ENCODE measurements at places on chromosomes 5 and 9. TPM values are rescaled to one million over a fixed set of nuclear protein-coding genes. Genes with fewer than 3 reads are reported as not detected.

The DAB2 gene
- 221 TPM for total RNA-seq

DNA sequence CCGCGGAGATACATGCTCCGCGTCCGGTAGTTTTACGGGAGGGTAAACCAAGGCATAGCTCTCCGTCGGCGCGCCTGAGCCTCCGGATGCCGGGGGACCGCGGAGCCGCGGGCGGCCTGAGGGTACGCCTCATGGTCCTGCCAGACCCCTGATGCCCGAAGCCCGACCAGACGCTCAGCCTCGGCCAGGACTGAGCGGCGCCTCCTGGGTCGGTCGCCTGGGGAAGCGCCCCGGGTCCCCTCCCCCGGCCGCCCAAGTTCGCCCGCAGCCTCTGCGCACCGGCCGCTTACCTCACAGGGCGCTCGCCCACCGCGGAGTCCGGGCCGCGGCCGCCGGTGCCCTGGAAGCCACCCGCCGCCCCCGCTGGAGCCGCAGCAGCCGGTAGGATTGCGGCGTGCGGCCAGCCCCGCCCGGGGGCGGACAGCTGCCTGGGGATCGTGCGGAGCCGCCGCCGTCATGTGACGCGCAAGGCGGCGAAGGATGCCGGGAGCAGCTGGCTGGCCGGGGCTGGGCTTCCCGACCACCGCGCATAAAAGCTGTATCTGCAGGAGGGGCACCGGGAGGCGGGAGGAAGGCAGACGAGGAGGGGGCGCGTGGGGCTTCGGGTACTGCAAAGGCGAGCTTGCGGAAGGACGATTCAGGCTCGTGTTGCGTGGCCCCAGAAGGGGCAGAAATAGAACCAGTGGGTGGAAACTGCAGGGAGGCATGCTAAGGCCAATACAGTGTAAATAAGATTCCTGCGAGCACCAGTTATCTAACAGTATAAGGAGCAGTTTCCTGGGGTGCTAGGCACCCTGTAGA is at the start of gene FBXO10:
TSS of gene FBXO10 (minus strand) at position 460 of the 801 bp plus-strand sequence. CDS start 34,612 bp downstream, outside the sequence.
- peak; percentile 46 for DNase-seq

The FASTKD3 gene
- total RNA-seq, result 35.1 TPM

DNA sequence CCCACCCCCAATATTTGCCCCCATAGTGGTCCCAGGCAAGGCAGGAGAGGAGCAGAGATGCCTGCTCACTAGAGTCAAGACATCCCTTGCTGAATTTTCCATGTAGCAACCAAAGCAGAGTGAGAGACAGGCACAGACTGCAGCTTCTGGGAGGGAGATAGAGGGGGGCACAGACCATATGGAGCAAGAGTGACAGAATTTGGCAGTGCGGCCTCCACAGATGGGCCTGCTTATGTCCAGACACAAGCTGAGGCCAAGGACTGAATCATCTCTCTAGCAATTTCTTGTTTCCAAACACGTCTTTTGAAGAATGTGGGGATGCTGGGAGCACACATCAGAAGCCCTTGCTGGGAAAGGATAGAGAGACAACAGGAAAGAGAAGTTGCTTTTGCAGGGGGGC is 53.0 kb upstream of the ALDH1B1 start:
- DNase-seq, result no peak

DNA sequence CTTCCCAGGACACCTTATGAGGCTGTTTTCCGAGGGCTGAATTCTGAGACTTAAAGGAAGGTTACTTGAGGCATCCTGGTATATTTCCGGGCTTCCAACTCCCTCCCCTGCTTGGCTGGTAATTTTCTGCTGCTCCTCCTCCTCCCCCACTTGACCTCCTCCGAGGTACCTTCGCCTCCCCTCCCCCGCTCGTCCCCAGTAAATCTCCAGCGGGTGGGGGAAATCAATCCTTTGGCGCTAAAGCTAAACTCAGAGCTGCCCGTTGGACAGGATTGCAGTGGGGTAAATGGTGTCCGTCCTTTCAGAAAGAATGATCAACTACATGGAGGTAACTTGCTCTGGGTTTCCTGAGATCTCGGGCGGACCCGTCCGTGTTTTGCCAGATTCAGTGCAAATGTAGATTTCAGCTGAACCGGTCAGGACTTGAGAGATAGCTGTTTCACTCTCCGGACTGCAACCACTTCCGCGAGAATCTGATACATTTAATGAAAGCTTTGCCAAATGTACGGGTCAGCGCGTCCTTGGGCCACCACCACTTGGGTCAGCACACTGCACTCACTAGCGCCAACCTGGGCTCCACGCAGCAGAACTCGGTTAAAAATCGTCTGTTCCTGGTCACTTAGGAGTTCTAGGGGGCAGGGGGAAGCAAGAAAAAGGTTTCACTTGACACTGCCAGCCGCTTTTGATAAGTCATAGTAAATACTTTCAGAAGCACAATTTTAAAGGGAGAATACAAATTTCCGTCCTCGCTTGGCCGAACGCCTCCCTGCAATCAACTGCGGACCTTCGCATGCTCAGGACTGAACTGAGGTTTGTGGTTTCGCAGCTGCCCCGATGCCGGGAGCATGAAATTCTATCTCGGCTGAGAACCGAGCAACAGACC is 4.6 kb upstream of the ISL1 start:
- DNase-seq, result no peak

DNA sequence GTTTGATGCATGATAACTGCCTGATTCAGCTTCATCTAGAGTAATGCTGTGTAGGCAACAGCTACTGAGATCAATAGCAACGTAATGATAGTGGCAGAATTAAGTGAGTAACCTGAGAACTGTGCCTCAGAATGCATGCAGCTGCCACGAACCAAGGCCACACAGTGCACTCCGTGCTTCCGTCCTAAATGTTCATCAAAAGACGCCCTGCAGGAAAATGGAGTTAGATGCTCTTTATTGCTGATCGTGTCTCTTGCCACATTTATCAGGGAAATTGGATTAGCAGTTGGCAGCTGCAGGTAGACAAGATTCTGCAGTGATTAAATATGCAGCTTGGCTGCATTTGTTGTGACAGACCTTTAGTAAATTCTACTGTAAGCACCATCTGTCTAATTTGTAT is 107.7 kb upstream of the TLX3 start:
- no peak for DNase-seq

GRCh38 chr5:119537704-119538103 is 85.4 kb downstream of the HSD17B4 start:
- DNase-seq, result no peak

- DNase-seq, result no peak
These were observed 2.7 kb upstream of the PCBD2 start for GRCh38 chr5:134902071-134902801.

DNA sequence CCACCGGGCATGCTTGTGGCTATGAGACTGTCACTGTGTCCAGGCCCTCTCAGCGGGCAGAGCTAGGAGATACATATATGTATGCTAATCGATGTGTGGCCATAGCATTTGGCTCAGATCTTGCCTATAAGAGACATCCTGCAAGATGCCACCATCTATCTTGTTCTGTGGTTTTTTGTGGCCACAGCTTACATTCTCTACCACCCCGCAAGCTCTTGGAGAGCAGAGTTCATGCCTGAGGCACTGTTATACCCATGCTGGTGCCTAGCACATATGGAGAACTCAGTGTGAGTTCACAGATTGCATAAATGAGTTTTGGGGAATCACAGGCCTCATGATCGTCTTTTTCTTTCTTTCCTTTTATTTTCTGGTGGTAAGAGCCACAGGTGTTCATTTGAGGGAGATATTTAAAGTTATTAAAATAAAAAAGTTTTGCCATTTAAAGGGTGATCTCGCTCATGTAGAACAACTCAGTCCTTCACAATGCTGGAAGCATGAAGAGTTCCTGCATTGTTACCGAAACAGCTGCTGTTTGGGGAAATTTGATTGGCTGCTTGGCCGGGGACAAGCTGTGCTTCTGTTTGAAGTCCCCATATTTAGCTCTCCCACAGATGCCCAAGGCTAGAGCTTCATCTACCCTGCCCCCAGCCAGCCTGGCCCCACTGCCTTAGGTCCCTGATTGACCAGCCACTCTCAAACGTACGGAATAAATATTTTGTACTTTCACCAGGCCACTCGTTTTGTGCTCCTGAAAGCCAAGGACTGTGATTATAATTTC is 169.2 kb upstream of the MAP1B start:
- no peak for DNase-seq

- DNase-seq, result no peak
These were observed 68.7 kb downstream of the PKD2L2 start for GRCh38 chr5:137957948-137958347.

DNA sequence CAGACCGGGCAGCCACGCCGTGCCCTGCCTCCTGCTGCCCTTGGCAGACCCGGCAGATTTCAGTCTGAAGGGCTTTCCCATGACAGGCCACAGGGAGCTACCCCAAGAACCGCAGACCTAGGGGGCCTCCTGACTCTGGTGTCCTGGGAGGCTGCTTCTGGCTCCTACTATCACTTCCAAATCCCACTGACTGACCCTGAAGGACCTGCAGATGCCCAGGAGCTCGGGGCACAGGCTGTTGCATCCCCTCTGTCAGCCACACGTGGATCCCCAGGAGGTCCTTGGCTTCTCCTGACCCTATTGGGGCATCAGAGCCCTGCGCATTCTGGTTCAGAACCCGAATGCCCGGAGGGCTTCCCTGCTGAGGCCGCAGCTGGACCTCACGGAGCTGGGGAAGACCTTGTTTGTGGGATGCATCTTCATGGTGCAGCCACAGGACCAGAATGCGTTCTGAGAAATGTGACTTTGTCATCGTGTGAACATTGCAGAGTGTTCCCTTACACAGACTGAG is 81.3 kb upstream of the IRX4 start:
- no peak for DNase-seq

The C5orf58 gene
- not detected for total RNA-seq

GRCh38 chr9:4741365-4742089 is 525 bp upstream of the AK3 start:
- DNase-seq, result peak; percentile 3

GRCh38 chr5:65391591-65391990 is 90.1 kb downstream of the ADAMTS6 start:
- no peak for DNase-seq

DNA sequence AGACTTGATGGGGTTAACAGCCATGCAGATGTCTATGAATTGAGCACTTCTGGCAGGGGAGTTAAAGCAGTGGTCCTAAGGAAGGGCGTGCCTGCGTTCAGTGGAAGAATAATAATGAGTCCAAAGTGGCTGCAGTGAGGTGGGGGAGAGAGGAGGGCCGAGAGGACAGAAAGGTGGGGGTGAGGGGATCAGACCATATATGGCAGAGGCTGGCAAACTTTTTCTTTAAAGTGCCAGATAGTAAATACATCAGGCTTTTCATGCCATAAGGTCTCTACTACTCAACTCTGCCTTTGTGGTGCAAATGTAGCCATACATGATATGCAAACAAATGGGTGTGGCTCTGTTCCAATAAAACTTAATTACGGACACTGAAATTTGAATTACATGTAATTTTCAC is 77.1 kb downstream of the STRBP start:
- DNase-seq, result no peak

GRCh38 chr5:115639377-115639776 is 13.5 kb upstream of the TMED7 start:
- DNase-seq, result no peak

DNA sequence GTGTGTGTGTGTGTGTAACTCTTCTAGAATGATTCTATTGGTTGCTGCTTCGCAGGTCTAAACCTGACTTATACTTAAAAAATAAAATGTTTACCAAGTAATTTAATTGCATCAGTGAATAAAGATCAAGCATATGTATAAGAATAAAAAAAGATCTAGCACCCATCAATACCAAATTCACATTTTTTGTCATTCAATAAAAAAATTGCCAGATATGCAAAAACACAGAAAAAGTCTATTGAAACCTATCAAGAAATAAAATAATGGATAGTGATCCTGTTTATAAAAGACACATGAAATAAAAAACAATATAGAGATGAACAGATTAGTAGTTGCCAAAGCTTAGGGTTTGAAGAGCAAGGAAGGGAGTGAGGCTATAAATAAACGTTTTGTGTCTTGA is 2095.0 kb upstream of the ACO1 start:
- DNase-seq, result no peak

GRCh38 chr9:21657966-21658667 is 144.3 kb upstream of the MTAP start:
- no peak for DNase-seq

DNA sequence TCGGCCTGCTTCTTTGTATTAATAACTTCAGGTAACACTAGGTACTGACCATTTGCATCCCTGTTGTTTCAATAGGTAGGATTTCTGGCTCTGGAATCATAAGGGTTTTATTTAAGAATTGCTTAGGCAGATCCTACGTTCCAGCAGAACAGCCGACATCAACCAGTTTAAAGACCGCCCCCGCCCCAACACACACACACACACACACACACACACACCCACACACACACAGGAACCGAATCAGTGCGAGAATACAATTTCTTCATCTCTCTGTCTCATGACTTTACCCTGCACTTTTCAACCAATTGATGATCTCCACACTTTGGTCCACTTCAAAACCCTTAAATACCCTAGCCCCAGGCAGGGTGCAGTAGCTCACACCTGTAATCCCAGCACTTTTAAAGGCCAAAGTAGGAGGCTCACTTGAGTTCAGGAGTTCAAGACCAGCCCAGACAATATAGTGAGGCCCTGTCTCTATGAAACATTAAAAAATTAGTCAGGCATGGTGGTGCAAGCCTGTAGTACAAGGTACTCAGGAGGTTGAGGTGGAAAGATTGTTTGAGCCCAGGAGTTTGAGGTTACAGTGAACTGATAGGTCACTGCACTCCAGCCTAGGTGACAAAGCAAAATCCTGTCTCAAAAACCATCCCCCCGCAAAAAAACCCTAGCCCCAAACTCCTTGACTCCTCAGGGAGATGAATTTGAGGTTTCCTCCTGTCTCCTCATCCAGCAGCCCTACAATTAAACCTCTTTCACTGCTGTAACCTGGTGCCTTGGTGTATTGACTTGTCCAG is 2.7 kb upstream of the MTMR12 start:
- DNase-seq, result no peak

The SPAAR gene
- not detected for total RNA-seq

DNA sequence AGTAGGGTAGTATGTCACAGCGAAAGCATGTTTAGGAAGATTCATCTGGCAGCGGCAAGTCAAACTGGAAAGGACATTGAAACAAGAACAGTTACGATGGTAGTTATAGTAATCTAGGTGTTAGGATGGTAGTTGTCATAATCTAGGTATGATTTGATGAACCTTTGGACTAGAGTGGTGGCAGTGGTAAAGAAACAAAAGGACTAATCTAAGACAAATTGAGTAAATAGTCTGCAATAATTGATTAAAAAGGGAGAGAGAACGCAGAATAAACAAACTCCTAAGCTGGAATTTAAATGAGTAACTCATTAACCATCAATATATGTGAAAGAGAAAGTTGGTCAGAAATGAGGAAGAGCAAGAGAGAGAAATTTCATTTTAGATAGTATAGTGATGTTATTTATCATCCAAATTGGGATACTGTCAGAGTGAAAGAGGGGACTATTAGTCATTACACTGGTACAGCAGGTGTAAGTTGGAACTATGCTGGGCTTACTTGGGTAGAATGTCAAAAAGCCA is 56.8 kb downstream of the MTREX start:
- no peak for DNase-seq

Data from SK-MEL-5 (cell line).